ENCODE measurements at places on chromosomes 13 and 19. TPM values are rescaled to one million over a fixed set of nuclear protein-coding genes. Genes with fewer than 3 reads are reported as not detected.

- DNase-seq: no peak
Observed at GRCh38 chr19:38284422-38284821, 19.6 kb upstream of the C19orf33 start.

GRCh38 chr19:13640611-13641010, 123.7 kb upstream of the MRI1 start:
- DNase-seq: no peak

GRCh38 chr19:28905996-28906395, 307.0 kb downstream of the UQCRFS1 start:
- no peak for DNase-seq

DNA sequence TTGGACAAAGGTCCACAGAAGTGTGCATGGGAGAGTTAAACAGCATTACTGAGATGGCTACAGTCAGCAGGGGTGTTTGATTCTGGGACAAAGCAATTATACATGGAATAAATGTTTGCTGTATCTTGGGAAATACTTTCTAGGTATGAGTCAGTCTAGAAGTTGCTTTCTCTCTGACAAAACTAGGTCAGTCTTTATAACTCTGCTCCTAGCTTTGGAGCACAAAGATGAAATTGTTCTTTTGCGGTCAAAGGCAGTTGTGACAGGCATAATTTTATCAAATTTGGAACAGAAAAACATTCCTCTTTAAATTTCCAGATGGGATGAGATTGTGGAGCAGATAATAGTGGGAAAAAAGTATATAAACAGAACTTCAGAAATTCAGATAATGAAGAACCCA, 1045.4 kb upstream of the MIR17HG start:
- DNase-seq: peak; percentile 54

The MAG gene
- not detected for total RNA-seq

- no peak for DNase-seq
Observed at GRCh38 chr13:48680756-48681392, 27.1 kb downstream of the CYSLTR2 start.

DNA sequence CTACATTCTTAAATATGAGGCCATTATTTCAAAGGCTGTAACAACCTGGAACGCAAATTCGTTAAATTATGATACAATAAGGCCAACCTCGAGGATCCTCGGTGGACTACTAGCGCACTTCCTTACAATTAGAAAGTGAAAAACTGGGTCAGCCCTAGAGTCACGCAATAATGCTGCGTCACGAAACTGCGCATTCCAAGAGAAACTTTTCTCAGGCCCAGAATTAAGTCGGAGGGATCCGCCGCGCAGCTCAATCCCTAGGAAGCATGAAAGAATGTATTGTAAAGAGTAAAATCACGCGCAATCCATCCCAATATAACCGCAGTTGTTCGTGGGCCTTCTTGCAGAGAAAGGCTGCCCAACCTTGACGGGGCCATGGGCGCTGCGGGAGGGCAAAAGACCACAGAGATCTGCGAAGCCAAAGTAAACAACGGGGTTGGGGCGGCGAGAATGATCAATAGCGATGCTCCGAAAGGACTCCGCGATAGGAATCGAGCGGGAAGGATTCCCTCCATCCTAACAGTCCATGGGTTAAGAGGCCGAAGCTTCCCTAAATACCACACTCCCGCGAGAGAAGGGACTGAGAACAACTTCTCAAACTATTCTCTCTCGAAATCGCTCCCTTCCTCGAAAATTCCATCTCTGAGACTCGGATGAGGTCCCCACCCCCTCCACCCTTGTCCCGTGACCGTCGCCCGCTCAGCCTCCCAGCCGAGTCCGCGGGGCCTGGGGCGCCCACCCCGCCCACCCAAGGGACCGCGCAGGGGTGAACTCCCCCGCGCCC, 564 bp downstream of the SPART start:
- DNase-seq: peak; percentile 95

GRCh38 chr19:33405553-33406461, 32.3 kb downstream of the CEBPG start:
- no peak for DNase-seq

The ZSCAN4 gene
- total RNA-seq: not detected

The MIR17HG gene
- 3.2 TPM for total RNA-seq

The SIGLECL1 gene
- not detected for total RNA-seq

DNA sequence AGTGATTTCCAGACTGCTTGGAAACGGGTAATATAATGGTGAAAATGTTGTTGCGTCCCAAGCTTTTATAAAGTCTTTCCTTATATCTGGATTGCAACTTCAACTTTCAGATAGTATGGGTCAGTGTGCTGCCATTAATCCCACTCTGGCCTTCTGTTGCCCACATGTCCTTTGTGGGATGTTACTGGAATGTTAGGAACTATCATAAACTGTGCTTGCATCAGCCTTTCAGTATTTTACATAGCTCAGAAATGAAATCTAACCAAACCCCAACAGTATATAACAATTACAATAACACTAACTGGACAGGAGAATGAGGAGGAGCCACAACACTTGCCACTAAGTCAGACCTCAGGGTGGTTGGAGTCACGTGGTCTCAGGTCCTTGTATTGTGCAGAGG, 78.9 kb downstream of the LNX2 start:
- DNase-seq: peak; percentile 89

DNA sequence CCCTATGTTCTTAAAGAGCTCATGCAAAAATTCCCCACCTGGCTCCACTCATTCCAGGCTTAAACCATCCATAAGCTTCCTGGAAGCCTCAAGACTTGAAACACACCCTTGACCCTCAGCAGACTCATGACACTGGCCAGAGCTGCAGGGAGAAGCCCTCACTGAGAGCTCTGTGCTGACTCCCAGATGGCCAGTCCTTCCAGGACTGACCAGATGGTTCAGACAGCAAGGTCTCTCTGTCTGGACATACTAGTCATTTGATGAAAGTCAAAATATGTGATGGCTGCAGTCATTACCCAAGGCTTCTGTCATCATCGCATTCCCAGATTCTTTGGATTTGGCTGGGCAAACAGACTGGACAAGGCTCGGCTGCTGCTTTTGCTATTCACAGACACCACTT, 397.4 kb downstream of the FOXO1 start:
- peak; percentile 88 for DNase-seq

DNA sequence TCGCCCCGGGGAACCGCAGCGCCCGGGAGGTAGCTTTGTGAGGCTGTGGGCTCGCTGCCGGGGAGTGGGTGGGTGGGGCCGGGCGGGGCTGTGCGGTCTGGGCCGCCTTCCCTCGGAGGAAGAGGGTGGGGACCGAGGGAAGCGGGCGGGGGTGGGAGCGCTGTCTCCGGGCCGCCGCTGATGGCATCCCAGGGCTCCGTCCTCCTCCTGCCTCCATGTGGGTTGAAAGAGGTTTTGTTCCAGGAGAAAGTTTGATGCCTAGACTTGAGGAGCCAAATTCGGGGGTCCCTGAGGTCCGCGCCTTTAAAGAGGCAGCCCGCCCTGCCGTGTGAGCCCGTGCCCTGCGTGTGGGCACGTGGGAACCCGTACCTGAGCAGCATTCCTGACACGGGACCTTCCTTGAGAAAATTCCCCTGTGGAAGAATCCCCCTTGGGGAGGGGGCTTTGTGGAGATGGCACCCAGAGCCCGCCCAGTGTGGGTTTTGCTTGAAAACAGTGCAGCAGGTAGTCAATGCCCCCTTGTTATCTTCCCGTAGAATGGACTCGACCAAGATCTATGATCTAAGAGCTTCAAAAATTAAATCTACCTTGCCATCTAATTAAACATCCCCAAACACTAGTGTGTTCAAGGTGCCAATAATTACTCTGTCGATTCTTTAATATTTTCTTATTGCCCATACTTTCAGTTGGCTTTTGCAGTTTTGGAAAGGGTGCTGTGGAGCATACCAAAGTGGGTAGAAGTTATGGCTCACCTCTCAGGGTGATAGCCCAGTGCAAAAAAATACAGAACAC, 107.8 kb downstream of the RXFP2 start:
- DNase-seq: no peak

The CYP4F2 gene
- not detected for total RNA-seq

The SYCN gene
- not detected for total RNA-seq

GRCh38 chr19:2354670-2355069, 5.4 kb upstream of the TMPRSS9 start:
- no peak for DNase-seq

DNA sequence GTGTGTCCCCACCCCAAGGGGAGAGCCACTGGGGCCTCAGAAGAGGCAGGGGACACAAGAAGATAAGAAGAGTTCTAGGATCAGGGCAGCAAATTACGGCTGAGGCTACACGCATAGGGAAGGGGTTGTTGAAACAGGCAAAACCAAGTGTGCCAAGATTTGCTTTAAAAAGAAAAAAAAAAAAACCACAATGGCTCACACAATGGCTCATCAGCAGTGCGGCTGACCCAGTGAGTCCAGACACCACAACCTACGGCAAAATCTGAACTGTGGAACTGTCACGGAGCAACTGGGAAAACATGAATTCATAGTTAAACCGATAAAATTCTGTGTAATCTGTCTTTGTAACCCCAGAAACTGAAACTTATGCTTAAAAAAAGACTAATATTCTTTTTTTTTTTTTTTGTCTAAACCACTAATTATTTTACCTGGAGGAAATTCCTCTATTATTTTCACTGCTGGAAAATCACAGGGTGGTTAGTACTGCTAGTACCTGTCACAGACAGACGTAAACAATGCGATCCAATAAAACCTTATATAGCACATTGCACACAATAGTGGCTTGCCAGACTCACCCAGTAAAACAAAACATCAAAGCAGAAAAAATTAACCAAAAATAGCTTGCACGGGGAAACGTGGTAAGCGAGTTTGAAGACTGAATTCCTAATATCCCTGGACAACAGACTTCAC, 325.4 kb upstream of the TSHZ3 start:
- no peak for DNase-seq

The ZNF569 gene
- total RNA-seq: 6.1 TPM

The ZNF814 gene
- total RNA-seq: 9.3 TPM

DNA sequence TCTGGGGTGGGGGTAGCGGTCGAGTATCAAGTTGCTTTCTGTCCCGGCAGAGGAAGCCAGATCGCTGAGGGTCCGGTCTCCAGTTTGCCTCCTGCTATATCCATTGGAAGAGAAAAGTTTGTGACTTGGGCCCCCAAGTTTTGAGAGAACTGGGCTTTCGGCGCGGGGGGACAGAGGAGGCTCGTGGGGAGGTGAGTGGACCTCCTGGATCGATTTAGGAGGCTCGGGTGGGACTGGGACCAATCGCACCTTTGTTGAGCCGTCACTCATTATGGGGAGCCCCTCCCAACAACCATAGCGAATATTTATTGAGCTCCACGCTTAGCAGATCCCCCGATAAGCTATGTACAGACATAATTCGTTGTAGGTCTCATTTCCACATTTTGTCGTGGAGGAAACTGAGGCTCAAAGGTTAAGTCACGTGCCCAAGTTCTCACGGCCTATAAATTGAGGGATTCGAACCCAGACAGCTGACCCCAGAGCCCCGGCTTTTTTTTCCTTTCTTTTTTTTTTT, 909 bp downstream of the RFXANK start:
- DNase-seq: peak; percentile 9

GRCh38 chr19:34766386-34766785, 6.6 kb downstream of the ZNF599 start:
- DNase-seq: no peak

DNA sequence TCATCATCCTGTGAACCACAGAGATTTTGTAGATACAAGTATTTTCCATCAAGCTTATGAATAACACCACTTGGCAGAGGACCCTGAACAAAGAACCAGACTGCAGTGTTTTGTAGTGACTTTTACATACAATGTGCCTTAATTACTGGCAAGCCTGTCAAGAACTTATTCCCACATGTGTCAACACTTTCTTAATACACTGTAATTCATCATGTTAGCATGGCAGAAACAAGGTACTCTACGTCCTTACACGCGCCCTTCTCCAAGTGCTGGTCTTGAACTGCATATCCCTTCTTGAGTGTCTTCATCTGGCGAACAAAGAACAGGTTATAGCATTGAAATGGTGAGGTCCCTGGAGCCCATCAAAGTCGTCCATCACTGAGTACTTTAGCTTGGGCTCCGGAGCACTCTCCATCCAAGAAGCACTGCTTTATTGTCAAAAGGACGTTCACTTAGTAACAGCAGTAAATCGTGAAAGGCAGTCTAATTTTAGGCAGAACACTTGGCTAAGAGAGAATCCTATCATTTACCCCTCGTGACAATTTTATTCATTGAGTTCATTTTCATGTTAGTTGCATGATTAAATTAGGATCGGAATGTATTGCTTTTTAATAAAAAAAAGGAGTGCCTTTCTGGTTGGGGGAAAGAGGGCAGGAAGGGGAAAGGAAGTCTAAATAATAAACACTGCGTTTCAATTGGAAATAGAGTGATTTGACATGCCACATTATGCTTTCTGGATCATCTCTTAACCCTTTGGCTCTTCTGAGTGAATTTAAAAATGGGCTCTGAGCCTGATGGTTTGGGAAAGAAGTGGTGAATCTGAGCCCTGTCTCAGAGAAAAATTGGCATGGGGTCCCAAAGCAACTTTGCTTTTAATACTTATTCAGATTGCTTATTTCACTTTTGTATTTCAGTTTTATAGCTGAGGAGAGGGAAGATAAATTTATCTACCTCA, 376.1 kb downstream of the DLEU7 start:
- DNase-seq: no peak

The SERPINE3 gene
- total RNA-seq: not detected

The ZNF575 gene
- total RNA-seq: 0.64 TPM

- DNase-seq: no peak
Observed at GRCh38 chr13:110638257-110638656, 22.9 kb downstream of the NAXD start.

The SRRM5 gene
- under 0.01 TPM for total RNA-seq

DNA sequence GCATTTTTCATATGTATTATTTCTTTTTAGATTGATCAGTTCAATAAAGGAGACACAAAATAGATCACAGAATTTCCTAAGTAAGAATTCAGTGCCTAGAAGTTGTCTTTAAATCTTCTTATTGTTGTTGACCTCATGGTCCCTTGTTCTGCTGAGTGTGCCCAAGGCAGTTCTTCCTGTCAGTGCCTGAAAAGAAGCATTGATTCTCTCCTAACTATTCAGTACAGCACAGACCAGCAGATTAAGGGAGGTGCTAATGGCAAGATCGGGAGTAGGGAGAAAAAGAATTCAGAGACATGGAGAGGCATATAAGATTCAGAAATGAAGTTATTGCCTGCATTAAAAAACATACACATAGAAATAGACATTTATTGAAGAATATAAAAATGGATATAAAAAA, 180.5 kb upstream of the PCDH9 start:
- DNase-seq: no peak

DNA sequence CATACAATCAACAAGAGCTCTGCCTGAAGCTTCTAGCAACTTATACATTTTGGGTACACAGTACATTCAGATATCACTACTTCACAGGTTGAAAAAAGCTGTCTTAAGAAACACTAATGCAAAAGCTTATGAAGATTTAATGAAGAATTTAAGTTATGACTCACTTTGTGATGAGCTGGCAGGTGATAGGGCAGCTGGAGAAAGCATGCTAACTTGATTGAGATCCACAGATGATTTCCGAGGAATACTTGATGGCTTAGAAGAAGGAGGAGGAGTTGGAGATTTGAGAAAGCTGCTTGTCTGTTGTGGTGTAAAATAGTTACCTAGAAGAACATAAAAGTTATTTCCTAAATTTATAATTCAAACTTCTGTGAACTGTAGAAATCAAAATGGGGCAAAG, 23.3 kb downstream of the EXOSC8 start:
- DNase-seq: peak; percentile 27

All from fibroblast of villous mesenchyme (primary cell).